ENCODE measurements at places on chromosomes 13 and 19. TPM values are rescaled to one million over a fixed set of nuclear protein-coding genes. Genes with fewer than 3 reads are reported as not detected.

Gene SUGP2
- 40.2 TPM for total RNA-seq

- no peak for ATAC-seq
- H3K4me1 ChIP-seq, result no peaks in the 10 kb centered on the region
- peak within 1 kb of the TSS; percentile 99 for H3K4me3 ChIP-seq
- peak within 1 kb of the TSS; percentile 81 for H3K27ac ChIP-seq
- no peaks in the 10 kb centered on the region for H3K27me3 ChIP-seq
Measured at GRCh38 chr19:37905946-37906868, at the start of gene WDR87. WDR87 (minus strand) TSS chr19:37906594; CDS start chr19:37898239, 8,355 bp downstream.

GRCh38 chr13:93226065-93226622 is 463 bp upstream of the GPC6 start:
- peaks cover 44% of the 10 kb centered on the region for H3K27me3 ChIP-seq
- H3K27ac ChIP-seq, result peak overlapping the region; percentile 79
- no peaks in the 10 kb centered on the region for H3K36me3 ChIP-seq
- peak overlapping the region; percentile 59 for H3K4me3 ChIP-seq
- ATAC-seq, result no peak

- no peaks in the 10 kb centered on the region for H3K4me1 ChIP-seq
- H3K27me3 ChIP-seq, result no peaks in the 10 kb centered on the region
- ATAC-seq, result no peak
- H3K4me3 ChIP-seq, result no peak overlapping the region
- no peak overlapping the region for H3K27ac ChIP-seq
Measured at GRCh38 chr13:39538816-39539790, 63.9 kb downstream of the LHFPL6 start.

DNA sequence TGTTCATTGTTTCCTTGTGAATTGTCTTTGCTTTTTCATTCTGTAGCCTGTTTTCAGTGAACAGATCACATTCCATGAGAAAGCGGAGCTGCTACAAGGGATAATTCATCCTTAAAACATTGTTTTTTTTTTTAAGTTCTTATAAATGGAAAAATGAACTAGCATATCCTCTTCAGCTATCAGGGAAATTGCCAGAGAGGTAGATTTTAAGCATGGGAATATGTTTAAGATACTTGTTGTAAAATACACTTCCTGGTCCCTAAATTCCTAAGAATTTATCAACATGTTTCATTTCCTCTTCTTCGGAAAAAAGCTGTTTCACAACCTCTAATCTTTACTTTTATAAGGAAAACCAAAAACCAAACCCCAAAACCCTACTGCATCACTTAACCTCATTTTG is 238.0 kb downstream of the POSTN start:
- no peak overlapping the region for H3K27ac ChIP-seq
- H3K4me3 ChIP-seq, result no peak overlapping the region
- no peak for ATAC-seq
- no peaks in the 10 kb centered on the region for H3K4me1 ChIP-seq
- no peaks in the 10 kb centered on the region for H3K27me3 ChIP-seq

GRCh38 chr19:3642296-3642695 is 15.7 kb upstream of the CACTIN start:
- no peaks in the 10 kb centered on the region for H3K27me3 ChIP-seq
- H3K4me1 ChIP-seq, result no peaks in the 10 kb centered on the region
- H3K27ac ChIP-seq, result no peak overlapping the region
- H3K4me3 ChIP-seq, result no peak overlapping the region
- ATAC-seq, result no peak

DNA sequence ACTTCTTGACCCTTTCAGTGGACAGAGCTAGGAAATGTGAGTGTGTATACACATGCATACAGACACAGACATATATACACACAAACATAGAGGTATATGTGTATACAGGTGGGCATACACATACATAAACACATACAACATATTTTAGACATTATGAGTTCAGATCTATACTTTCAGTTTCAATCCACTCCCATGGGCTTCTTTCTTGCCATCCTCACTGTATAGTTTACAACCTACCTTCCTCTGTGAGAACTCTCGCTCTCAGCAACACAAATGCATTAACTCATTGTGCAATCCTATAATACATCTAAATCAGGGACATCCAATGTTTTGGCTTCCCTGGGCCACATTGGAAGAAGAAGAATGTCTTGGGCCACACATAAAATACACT is 21.2 kb upstream of the SCEL start:
- no peak overlapping the region for H3K27ac ChIP-seq
- H3K4me1 ChIP-seq, result peaks cover 2% of the 10 kb centered on the region
- H3K36me3 ChIP-seq, result no peaks in the 10 kb centered on the region
- no peaks in the 10 kb centered on the region for H3K27me3 ChIP-seq
- no peak for ATAC-seq

DNA sequence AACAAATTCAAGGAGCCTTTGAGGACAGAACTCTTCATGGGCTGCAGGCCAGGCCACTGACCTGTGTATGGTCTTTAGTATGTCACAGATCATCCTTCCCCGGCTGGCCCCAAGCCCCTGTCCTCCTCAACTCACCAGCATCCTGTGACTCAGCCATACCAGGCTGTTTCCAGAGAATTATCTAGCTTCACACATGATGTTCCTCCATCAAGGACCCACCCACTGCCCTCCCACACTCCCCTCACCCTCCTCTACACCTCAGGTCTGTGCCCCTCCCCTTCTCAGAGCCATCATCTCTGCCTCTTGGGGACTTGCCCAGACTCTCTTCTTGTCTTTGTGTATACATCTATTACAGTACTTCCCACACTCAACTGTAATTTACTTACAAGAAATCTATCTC is 14.7 kb downstream of the DCT start:
- no peak for ATAC-seq
- H3K27me3 ChIP-seq, result no peaks in the 10 kb centered on the region
- no peaks in the 10 kb centered on the region for H3K36me3 ChIP-seq
- H3K4me3 ChIP-seq, result no peak overlapping the region
- no peaks in the 10 kb centered on the region for H3K4me1 ChIP-seq

- ATAC-seq, result no peak
- no peak overlapping the region for H3K4me3 ChIP-seq
- H3K36me3 ChIP-seq, result no peaks in the 10 kb centered on the region
- peaks cover 7% of the 10 kb centered on the region for H3K4me1 ChIP-seq
Measured at GRCh38 chr13:44810061-44810840, 179.0 kb downstream of the NUFIP1 start.

- no peaks in the 10 kb centered on the region for H3K36me3 ChIP-seq
- H3K4me3 ChIP-seq, result no peak overlapping the region
- ATAC-seq, result no peak
Measured at GRCh38 chr19:42441049-42441445, 1.7 kb downstream of the CXCL17 start.

- H3K4me1 ChIP-seq, result peaks cover 15% of the 10 kb centered on the region
- no peak overlapping the region for H3K4me3 ChIP-seq
- H3K27ac ChIP-seq, result no peak overlapping the region
- H3K36me3 ChIP-seq, result no peaks in the 10 kb centered on the region
Measured at GRCh38 chr13:48908381-48909055, 67.2 kb upstream of the FNDC3A start.

- no peak overlapping the region for H3K27ac ChIP-seq
- no peak overlapping the region for H3K4me3 ChIP-seq
- ATAC-seq, result no peak
- no peaks in the 10 kb centered on the region for H3K4me1 ChIP-seq
- H3K27me3 ChIP-seq, result no peaks in the 10 kb centered on the region
- no peaks in the 10 kb centered on the region for H3K36me3 ChIP-seq
Measured at GRCh38 chr13:66553391-66553790, 676.7 kb downstream of the PCDH9 start.

DNA sequence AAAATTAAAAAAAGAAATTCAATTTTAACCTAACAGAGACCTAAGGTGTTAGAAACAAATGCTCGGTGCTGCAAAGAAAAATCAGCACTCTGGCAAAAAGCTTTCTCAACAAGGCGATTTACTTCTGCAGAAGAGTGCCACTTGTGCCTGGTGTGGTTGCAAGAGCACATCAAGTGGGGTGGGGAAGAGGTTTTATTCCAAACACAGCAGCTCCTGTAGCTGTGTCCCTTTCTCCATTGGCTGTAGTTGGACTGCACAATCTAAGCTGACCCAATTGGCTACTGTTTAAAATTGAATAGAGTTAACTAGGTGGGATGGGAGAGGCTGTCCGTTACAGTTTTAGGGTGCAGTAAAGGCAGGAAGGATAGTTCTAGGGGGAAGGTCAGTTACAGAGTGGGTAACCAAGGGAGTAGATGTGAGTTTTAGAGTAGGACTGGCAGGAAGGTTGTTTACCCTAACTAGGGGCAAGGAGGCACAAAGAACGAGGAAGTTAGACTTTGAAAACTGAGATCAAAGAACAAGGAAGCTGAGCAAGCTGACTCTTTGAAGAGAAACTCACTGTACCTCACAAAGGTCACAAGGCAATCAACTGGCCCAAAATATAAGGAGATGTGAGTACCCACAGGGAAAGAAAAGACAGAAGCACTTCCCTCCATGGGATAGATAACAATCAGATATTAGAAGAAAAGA is 145.7 kb downstream of the LIG4 start:
- ATAC-seq, result no peak
- H3K27ac ChIP-seq, result no peak overlapping the region
- H3K36me3 ChIP-seq, result no peaks in the 10 kb centered on the region
- no peaks in the 10 kb centered on the region for H3K27me3 ChIP-seq

DNA sequence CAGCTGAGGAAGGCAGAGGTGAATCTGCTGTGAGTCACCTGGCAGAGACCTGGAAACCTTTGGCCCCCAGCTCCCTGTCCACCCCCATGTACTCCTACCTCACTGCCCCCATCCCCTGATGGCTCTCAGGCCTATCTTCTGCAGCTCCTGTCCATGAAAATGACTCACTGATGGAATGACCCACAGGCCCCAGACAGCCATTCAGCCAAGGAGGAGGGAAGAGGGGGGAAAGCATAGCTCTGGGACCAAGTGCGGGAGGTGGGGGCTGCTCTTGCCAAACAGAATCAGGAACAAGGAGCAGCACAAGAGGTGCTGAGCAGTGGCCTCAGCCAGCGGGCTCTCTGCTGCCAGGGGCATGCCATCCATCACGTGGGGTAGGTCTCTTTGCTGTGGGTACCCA is 111.4 kb upstream of the C1QTNF9B start:
- no peak for ATAC-seq
- H3K36me3 ChIP-seq, result no peaks in the 10 kb centered on the region
- H3K27me3 ChIP-seq, result no peaks in the 10 kb centered on the region
- H3K4me1 ChIP-seq, result no peaks in the 10 kb centered on the region
- no peak overlapping the region for H3K4me3 ChIP-seq

DNA sequence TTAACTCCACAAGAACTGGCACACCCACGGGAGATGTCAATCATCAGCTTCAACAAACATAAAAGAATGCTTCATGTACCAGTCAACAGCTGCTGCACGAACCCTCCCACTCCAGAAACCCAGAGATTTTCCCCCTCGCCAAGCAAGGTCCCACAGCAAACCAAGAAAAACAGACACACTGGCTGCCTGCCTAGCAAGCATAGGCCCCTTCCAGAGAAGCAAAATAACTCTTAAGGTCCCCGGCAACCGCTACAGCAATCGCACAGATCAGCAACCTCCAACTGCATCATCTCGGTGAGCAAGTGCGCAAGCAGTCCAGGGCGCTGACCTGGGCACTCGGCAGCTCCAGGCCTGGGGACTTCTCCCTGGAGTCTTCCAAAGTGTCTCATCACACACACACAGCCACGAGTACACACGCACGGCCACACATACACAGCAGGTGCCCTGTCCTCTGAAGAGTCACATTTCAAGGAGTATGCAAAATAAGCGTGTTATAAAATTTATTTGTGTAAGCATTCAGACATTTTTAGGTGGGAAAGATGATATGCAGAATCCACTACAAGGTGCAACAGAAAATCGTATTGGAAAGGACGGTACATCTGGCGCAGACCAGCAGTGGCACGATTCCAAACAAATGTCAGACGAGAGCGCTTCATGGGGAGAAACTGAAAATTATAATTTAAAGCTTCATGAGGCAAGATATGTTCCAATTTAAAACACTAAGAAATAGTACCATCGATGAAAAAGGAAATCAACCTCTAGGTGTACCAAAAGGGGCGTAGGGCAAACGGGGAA is 125.0 kb downstream of the STK24 start:
- H3K4me1 ChIP-seq, result no peaks in the 10 kb centered on the region
- H3K36me3 ChIP-seq, result peaks cover 41% of the 10 kb centered on the region
- peak; percentile 68 for ATAC-seq
- no peaks in the 10 kb centered on the region for H3K27me3 ChIP-seq
- H3K4me3 ChIP-seq, result no peak overlapping the region
- no peak overlapping the region for H3K27ac ChIP-seq

Gene SYNE4
- 0.47 TPM for total RNA-seq

DNA sequence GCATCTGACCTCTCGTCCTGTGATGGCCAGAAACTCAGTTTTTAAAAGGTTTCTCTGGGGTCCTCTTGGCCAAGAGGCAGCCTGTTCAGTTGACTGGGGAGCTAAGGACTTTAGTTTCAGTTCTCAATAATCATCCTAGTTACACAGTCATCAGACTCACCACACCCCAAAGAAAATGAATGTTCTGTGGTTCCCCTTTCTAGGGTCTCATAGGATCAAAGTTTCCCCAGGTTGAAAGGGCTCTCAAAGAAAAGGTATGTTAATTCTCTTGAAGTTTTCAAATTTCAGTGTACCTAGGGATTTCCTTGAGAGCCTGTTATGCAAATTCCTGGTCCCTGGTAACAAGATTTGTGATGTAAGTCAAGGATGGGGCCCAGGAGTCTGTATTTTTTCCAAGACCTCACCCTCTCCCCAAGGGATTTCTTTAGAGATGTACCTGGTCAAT is 94.9 kb downstream of the FAM216B start:
- H3K27ac ChIP-seq, result no peak overlapping the region
- no peak overlapping the region for H3K4me3 ChIP-seq
- H3K36me3 ChIP-seq, result no peaks in the 10 kb centered on the region
- H3K4me1 ChIP-seq, result no peaks in the 10 kb centered on the region
- no peaks in the 10 kb centered on the region for H3K27me3 ChIP-seq

GRCh38 chr19:46924874-46925547 is 64.2 kb downstream of the ARHGAP35 start:
- H3K4me1 ChIP-seq, result peaks cover 6% of the 10 kb centered on the region
- H3K27ac ChIP-seq, result peak overlapping the region; percentile 51
- no peak overlapping the region for H3K4me3 ChIP-seq
- H3K27me3 ChIP-seq, result no peaks in the 10 kb centered on the region
- ATAC-seq, result peak; percentile 31
- H3K36me3 ChIP-seq, result no peaks in the 10 kb centered on the region

Gene LENG9
- total RNA-seq, result 4.7 TPM

DNA sequence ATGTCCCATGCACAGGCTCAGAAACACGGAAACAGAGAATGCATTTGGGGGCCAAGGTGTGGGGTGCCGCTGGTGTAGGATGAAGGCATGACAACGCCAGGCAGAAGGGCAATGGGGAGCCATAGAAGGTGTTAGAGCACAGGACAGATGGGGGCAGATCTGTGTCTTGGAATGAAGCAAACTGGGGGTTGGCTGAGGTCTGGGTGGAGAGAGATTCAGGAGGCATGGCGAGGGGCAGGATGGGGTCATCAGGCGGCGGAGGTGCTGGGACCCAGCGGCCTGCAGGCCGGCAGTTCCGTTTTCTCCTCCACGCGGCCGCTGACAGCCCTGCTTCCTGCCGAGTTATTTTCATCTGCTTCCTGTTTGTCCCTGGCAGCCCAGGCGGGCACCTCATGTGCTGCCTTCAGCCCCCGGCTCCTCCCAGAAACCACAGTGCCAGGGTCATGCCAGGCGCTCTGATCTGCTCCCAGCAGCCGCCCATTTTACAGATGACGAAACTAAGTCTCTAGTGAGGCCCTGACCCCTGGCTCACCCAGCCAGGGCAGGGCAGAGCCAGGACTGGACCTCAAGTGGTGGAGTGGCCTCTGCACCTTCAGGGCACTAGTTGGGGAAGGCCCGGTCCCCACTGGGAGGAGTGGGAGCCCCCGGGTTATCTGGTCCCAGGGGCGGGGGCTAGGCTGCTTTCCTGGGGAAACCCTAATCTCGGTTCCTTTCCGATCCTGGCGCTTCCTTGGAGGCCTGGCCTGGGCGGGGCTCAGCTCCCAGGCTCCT is 2.2 kb downstream of the ARHGAP45 start:
- H3K36me3 ChIP-seq, result no peaks in the 10 kb centered on the region
- peak; percentile 34 for ATAC-seq
- H3K27ac ChIP-seq, result no peak overlapping the region
- H3K27me3 ChIP-seq, result peaks cover 94% of the 10 kb centered on the region

All from gastroesophageal sphincter (tissue), 4 donors.